Suprapubic skin (tissue), 4 donors: ENCODE measurements at places on chromosomes 16 and 17.

- DNase-seq, result no peak
Measured at GRCh38 chr17:66691644-66692420, 143.1 kb upstream of the CACNG5 start.

DNA sequence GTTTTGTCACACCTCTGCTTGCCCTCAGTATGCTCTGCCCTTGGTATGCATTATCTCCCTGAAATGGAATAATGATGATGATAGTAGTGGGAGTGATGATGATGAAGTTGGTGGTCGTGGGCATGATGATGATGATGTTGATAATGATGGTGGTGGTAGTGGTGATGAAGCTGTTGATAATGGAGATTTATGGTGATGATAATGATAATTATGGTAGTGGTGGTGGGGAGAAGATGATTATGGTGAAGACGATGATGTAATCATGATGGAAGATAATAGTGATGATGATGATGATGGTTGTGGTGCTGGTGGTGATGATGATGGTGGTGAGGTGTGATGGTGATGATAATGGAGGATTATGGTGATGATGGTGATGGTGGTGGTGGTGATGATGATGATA is 390.1 kb upstream of the EEF2KMT start:
- no peak for DNase-seq

- DNase-seq, result no peak
Measured at GRCh38 chr17:15511142-15511541, 43.7 kb upstream of the CDRT4 start.

- no peak for DNase-seq
Measured at GRCh38 chr17:56471696-56472095, 121.8 kb upstream of the NOG start.

GRCh38 chr17:59723041-59723440 is 15.6 kb downstream of the VMP1 start:
- DNase-seq, result no peak

DNA sequence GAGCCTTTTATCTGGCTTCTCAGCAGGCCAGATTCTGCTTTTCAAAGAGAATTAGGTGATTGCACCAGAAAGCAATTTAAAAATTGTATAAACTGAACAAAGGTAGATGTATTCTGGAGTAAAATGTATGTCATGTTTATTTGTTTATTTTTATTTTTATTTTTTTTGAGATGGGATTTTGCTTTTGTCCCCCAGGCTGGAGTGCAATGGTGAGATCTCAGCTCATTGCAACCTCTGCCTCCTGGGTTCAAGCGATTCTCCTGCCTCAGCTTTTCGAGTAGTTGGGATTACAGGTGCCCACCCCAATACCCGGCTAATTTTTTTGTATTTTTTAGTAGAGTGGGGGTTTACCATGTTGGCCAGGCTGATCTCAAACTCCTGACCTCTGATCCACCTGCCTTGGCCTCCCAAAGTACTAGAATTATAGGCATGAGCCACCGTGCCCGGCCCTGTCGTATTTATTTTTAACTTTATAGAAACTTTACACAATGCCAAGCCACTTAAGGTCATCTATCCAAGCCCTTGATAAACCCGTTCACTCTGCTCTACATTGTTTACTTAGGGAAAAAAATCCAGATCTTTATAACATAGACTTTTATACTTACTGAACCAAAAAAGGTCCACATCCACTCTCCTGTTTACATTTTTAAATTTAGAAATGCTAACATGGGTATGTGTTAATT is 22.7 kb upstream of the GOT2 start:
- no peak for DNase-seq

- DNase-seq, result no peak
Measured at GRCh38 chr16:88803264-88803987, at the start of gene CDT1. TSS of gene CDT1 (plus strand) at chr16:88803789. CDS start at chr16:88803832, 43 bp downstream.

DNA sequence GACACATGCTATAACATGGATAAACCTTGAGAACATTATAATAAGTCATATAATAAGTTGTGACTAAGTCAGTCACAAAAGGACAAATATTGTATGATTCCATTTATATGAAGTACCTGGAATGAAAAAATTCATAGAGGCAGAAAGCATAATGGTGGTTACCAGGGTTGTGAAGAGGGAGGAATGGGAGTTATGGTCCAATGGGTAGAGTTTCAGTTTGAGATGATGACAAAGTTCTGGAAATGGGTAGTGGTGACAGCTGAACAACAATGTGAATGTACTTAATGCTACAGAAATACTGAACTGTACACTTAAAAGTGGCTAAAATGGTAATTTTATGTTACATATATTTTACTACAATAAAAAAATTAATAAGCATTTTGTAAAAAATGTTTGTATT is 49.7 kb downstream of the MYO1D start:
- DNase-seq, result no peak

- DNase-seq, result no peak
Measured at GRCh38 chr17:81386141-81386645, 9.1 kb upstream of the BAHCC1 start.

- no peak for DNase-seq
Measured at GRCh38 chr17:73595068-73595467, 49.2 kb downstream of the SDK2 start.

DNA sequence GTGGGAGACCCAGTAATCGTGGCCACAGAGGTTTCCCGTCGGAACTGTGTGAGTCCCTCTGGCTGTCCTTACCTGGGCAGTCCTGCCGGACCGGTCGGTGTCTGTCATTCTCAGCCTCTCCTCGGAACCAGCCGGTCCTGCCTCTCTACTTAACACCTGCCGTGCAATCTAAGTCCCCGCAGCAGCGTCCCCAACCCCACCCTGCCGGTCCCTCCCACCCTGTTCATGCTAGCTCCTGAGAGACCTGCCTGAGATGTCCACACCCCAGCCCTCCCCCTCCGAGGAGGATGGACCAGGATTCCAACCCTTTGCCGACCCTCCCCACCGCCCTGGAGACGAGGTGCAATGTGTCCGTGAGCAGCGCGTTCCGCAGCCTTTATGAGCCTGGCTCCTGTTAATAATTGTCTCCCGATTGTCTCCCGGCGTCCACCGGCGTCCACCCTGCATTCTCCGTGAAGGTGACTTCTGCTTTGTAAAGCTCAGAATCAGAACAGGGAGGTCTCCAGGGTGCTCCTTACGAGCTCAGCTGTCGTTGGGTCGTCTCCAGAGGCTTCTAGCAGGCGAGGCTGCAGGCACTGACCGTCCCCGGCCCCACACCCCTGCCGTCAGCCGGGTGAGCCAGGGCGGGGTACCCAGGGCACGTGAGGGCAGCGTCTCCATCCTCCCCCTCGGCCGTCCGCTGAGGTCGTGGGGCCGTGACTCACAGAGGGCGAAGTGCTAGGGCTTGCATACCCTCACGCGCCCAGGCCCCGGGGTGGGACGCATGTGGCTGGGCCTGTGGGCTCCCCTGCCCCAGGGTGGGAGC is 10.1 kb downstream of the METRNL start:
- no peak for DNase-seq

GRCh38 chr17:80104321-80104955 is 3.1 kb downstream of the GAA start:
- DNase-seq, result peak; percentile 62

DNA sequence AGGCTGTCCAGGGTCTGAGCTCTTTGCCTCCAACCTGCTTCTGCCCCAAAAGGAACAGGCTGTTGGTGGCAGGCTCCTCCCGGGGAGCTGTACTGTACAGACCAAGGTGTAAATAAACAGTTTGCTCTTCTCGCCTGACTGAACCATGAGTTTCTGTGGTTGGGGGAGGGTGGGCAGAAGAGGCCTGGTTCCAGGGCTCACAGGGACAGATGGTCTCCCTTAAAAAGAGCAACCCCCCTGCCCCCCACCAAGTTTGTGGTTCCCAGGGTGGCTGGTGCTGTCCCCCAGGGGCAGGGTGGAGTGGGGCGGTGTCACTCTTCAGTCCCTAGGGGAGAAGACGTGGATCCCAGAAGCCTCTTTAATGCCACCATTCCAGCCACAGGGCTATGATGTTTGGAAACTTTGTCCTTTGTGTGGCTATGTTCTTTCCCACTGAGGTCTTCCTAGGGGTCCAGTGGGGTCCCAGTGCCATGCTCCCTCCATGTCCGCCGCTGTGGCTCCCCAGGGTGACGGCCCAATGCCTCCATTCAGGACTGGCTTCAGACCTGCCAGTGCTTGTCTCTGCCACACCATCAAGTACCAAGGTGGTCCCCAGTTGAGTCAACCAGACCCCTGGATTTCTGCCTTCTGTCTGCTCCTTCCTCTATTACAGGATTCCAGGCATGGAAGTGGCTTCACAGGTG is 146.7 kb downstream of the RAB11FIP4 start:
- no peak for DNase-seq

GRCh38 chr16:81517629-81518438 is 73.2 kb downstream of the CMIP start:
- DNase-seq, result no peak

DNA sequence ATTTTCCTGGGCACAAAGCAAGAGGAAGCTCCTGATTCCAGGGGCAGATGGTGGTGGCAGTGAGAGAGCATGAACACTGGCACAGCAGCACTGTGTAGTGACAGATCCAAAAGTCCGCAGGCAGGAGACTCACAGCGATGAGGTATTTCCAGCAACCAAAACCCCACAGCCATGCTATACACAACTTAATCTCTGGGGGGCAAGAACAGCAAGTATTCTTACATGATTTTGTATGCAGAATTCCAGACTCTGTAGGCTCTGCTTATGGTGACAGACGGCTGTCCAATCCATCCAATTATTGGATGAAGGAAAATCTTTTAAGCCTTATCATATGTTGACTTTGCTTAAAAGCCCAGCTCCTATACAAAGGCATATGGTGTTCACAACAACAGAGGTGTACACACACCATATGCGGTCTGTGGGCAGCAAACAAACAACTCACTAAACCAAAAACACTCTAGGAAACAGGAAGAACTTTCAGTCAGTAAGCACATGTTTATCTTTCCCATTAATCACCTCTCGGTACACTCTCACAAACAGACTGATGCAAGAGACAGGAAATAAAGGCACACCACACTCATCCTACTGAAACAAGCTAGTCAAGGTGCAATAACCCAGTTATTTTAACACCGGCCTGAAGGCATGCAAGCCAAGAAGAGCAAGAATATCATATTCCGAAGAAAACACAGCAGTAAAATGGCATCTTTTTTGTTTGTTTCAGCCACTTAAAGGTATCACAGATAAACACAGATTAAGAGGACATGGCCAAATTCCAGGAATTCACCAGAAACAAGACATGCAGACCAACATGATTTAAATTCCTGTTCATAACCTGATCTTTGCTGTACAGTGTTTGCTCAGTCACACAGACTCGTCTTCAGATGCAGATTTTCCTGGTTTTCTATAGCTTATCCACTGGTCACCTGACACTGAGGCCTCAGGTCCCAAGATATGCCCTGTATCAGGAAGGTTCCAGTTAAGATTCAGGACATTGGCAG is 47.8 kb downstream of the ERN1 start:
- no peak for DNase-seq

DNA sequence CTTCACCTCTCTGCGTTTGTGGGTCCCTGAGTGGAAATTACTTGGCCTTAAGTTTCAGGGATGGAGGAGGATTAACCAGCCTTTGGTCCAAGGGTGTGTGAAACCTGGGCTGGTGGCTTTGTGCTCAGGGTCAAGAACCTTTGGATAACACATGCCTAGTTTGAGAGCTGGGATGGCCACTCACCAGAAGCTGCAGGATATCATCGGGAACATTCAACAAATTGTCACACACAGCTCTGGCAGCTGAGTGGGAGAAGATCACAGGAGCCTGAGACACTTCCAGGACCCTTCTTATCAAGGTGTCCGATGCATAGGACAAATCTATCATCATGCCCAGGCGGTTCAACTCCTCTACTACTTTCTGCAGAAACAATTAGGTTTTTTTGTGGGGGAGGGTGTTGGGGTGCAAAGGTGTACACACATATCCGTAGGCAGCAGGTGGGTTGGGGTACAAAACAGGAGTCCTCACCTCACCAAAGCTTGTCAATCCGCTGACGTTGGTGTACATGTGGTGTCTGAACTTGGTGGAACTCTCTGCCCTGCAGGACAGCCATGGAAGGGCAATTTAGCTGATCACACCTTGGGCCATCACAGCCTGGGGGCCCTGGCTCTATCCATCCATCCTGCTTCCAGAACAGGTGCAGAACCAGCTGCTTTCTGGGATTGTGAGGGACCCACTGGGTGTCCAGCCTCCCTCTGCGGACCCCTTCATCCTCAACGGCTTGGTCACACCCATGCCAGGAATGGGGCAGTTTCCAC is 2.7 kb downstream of the DPEP3 start:
- DNase-seq, result no peak

- DNase-seq, result no peak
Measured at GRCh38 chr16:52499060-52499440, 47.9 kb downstream of the TOX3 start.

- no peak for DNase-seq
Measured at GRCh38 chr16:69150146-69150865, 17.9 kb downstream of the UTP4 start.

- DNase-seq, result no peak
Measured at GRCh38 chr16:62711797-62712196, 675.6 kb upstream of the CDH8 start.

- peak; percentile 63 for DNase-seq
Measured at GRCh38 chr17:246851-247421, 65.5 kb upstream of the DOC2B start.

DNA sequence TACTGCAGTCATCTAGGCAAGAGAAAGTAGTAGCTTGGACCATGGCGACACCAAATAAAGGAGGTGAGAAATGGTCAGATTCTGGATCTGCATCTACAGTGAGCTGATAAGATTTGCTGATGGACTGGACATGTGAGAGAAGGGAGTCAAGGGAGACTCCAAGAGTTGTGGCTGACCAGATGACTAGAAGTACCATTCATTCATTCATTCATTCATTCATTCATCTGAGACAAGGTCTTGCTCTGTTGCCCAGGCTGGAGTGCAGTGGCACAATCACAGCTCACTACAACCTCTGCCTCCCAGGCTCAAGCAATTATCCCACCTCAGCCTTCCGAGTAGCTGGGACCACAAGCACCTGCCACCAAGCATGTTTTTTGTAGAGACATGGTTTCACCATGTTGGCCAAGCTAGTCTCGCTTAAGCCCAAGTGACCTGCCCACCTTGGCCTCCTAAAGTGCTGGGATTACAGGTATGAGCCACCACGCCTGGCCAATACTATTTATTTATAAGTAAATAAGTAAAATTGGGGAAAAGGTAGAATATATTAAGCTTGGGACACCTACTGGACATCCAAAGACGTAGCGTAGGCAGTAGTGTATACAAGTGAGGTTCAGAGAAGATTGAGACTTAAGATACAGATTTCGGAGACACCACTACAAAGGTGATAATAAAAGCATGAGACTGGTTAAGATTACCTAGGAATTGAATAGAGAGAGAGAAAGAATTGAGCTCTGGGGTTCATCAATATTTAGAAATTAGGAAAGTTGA is 15.7 kb upstream of the RNF43 start:
- no peak for DNase-seq

- DNase-seq, result no peak
Measured at GRCh38 chr16:3071655-3072054, 6.2 kb downstream of the IL32 start.

GRCh38 chr17:64773386-64773835 is 111.3 kb upstream of the SMURF2 start:
- DNase-seq, result peak; percentile 48

DNA sequence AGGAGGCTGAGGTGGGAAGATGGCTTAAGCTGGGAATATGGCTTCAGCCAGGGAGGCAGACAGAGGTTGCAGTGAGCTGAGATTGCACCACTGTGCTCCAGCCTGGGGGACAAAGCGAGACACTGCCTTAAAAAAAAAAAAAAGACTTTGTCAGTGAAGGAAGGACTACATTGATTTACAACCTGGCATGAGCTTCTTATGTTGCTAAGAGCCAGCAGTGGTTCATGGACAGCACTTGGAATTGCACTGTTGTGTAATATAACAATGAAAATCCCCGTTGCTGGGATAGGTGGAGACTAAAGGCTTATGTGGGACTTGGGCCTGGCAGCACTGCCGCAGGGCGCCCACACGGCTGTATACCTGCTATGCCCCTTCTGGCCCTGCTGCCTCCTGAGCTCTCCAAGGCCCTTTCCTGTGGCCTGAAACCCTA is 14.1 kb upstream of the SLC16A5 start:
- DNase-seq, result no peak
